ENCODE measurements at places on chromosomes 12 and 14.

DNA sequence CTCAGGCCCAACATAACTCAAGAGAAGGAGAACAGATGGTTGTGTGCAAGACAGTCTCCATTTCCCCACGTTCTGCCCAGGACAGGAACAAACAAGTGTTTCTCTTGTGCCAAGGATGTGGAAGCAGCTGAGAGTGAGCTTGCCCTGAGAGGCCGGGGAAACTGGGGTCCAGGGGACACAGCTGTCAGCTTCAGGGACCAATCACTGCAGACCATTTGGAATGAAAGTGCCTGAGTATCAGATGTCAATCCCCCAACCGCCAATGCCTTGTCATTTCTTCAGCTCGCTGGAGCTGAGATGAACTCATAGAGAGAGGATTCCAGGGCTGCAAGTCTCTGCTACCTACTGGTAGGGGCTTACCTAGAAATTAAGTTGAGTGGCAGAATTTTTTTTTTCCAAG, 71.9 kb upstream of the METAP2 start:
- DNase-seq: no peak

DNA sequence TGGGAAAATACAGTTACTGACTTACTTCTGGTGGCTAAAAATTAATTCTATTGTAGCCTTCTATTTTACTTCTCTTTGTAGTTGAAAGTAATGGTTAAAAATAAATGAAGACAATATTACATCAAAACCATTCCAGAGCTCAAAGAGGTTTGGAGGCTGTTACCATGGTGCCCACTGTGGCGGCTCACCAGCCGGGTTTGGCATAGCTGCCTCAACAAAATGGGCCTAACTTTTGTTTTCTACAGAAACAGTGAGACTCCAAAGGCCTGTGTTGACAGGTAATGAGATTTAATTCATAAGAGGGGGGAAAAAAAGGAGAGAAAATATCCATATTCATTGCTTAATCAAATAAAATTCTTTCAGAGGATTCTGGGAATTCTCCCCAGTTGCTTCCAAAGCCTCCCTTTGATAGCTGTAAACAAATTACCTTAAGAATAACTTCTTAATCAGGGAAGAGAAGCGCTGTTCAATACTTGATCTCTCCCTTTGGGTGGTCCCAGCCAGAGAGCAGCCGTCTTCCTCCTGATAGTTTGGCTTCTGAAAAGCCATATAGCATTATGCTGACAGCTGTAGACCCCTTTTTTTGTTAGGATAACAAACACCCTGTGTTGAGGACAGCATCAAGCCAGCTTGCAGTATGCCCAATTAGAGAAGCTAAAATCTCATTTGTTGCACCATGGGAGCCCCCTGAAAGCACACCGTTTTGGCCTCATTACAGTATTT, 266.8 kb downstream of the NEDD1 start:
- DNase-seq: no peak

- DNase-seq: no peak
These were observed 94.2 kb upstream of the SSTR1 start for GRCh38 chr14:38113546-38113945.

GRCh38 chr12:11162502-11162901, 8.5 kb upstream of the SMIM10L1 start:
- DNase-seq: no peak

DNA sequence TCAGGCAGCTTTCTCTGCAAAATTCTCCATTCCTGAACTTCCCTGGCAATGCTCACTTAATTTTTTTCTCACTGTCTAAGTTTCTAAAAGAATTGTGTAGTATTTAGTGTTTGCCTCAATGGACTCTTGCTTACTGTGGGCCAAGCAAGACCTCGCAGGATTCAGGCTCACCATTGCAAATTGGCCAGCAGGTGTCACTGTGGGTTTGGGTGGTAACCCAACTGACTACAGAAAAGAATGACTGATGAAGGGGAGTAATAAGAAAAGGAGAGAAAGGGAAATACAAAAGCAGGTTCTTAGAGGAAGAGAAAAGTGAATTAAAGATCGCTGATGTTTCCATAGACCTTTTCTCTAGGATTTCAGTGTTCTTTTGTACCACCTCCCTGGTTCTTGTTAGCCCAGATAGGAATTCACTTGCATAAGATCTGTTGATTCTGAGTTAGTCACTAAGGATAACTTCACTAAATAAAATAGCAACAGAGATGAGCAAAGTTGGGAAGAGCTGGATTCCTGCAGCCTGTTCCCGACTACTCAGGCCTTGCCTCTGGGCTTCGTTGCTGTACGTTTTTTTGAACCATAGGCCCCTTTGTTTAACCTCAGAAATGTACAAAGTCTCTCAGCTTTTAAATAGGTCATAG, 386.5 kb upstream of the DDHD1 start:
- DNase-seq: no peak

DNA sequence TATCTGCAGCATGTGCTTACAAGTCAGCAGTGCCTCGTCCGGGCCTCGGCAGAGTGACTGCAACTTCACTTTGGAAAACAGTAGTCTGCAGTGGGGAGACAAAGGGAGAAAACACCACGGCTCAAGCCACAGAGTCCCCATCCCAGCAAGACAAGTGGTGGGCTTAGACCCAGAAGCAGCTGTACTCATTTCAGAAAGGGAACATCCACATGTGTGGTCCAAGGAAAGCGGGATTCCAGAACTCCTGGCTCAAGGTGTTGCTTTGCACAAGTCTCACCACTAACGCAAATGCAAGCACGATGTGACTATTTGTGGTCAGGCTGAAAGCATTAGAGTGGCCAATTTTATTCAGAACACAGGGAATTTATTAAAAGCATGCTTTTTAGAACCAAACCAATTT, 198.3 kb downstream of the TTC7B start:
- no peak for DNase-seq

DNA sequence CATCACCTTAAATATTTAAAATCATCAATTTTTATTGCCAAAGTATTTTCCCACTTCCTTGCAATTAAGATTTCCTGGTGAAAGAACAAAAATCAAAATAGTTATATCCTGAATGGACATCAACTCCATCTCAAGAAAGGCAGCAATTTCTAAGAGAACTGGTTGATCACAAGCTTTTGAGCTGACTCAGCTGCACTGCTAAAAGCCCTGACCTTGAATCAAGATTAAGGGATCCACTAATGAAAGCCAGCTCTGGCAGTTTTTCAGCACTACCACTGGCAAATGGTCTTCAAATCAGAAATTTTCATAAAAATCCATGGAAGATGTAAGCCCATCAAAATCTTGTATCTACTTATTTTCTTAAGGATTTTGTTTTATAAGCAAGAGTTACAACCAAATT, 123.4 kb downstream of the SLC6A15 start:
- DNase-seq: no peak

DNA sequence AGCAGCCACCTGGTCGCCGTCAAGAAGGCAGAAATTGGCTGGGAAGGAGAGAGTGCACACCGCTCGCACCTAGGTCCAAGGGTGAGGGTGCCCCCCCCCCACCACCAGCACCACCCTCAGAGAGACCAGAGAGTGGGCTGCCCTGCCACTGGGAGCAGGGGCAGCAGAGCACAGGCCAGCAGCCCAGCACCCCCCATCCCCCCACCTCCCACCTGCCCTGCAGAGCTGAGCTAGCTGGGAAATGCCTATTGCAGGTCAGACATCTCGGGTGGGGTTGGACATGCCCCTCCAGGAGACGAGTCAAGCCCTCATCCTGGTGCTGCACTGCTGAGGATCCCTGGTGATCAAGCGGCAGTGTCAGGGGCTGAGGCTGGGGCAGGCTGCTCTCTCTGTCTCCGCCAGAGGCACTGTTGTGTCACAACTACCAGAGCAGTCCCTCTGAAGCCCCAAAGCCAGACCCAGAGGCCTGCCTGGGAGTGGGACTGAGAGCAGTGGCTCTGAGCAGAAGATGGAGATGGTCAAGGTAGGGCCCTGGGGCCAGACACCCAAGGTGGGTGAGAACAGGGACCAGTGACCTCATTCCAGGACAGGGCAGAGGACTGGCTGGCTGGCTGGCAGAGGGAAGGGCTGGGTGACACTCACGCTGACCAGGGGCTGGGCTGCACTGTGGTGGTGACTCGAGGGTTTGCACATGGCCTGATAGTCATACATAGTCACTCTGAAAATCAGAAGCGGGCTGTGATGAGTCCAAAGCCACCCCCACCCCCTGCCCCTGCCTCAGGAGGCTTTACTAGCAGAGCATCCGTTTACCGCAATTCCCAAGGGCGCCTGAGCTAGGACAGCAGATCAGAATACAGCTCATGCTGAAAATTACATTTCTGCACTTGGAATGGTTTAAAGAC, 19.7 kb upstream of the LRTM2 start:
- DNase-seq: no peak

- DNase-seq: no peak
These were observed 6.0 kb upstream of the SPTLC2 start for GRCh38 chr14:77622366-77622961.

DNA sequence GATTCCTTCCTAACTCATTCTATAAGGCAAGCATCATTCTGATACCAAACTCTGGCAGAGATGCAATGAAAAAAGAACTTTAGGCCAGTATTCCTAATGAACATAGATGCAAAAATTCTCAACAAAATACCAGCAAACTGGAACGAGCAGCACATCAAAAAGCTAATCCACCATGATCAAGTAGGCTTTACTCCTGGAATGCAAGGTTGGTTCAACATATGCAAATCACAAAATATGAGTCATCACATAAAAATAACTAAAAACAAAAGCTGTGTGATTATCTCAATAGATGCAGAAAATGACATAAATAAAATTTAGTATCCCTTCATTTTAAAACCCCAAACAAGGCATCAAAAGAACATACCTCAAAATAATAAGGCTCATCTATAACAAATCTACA, 98.9 kb downstream of the ACSS3 start:
- DNase-seq: no peak

DNA sequence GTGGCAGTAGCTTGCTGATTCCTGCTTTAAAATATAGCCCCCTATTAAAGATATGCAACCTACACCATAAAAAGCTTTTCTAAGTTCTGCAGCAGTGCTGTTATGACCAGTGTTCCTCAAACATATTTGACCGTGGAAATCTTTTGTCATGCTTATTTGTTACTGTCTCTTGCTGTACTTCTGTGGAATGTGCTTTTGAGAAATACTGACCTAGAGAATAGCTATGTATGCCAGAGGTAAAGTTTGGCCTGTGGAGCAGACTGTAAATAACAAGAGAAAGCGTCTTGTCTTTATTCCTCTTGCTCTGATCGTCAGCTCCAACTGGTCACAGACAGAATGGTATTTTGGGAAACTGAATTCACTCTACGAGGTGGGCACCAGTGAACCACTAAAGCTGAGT, 239.0 kb downstream of the FBXL14 start:
- no peak for DNase-seq

DNA sequence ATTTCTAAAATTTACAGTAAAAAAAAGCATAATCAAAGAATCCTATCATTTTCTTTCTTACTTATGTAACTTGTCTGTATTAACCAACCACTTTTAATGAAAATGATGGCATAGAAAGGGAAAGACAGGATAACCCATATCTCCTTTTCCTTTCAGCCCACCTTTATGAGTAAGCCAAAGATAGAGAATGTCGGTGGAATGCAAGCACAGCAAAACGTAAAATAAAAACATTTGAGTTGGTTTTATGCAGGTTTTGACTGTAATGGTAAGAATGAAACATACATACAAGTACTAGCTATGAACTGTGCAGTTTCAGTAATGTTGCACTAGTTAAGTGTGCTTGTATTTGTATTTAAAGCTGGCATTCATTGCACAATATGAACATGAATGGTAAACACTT, 360.3 kb downstream of the FOXG1 start:
- no peak for DNase-seq

- no peak for DNase-seq
These were observed 254.8 kb upstream of the FKBP4 start for GRCh38 chr12:2539938-2540337.

- DNase-seq: no peak
These were observed 118.6 kb downstream of the TRMT5 start for GRCh38 chr14:60862283-60862682.

DNA sequence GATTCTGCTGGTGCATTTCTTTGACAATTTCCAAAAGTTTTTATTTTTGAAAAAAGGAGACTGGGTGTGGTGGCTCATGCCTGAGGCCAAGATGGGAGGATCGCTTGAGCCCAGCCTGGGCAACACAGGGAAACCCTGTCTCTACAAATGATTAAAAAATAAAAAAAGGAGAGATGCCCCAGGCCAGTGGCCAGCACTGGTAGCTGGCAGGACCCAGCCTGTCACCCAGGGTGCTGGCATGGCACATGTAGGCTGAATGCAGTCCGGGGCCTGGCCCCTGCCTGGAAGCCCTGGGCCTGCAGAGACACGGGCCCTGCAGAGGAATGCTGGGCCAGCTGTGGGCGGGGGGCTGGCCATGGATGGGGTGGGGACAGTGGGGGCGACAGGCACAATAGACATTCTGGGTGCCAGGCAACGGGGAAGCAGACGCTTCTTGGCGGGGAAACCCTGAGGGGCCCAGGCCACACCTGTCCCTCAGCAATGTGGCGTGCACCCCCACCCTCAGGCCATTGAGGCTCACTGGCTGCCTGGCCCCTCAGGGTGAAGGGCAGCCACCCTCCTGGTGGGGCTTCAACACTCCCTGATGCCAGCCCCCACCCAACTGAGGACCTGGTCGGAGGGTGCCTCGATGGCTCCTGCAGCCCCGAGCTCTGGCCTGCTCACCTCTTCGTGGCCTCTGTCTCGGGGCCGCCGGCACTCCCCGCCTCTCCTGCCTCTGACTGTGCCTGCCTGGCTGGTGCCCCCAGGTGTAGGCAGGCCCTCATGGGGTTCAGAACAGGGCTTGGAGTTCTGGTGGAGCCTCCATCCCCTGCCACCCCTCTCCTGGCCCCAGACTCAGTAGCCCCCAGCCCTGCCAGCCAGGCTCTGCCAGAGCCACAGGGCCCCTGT, 12.1 kb downstream of the TRMT61A start:
- DNase-seq: no peak

GRCh38 chr12:72676556-72676955, 404.4 kb downstream of the TRHDE start:
- no peak for DNase-seq

DNA sequence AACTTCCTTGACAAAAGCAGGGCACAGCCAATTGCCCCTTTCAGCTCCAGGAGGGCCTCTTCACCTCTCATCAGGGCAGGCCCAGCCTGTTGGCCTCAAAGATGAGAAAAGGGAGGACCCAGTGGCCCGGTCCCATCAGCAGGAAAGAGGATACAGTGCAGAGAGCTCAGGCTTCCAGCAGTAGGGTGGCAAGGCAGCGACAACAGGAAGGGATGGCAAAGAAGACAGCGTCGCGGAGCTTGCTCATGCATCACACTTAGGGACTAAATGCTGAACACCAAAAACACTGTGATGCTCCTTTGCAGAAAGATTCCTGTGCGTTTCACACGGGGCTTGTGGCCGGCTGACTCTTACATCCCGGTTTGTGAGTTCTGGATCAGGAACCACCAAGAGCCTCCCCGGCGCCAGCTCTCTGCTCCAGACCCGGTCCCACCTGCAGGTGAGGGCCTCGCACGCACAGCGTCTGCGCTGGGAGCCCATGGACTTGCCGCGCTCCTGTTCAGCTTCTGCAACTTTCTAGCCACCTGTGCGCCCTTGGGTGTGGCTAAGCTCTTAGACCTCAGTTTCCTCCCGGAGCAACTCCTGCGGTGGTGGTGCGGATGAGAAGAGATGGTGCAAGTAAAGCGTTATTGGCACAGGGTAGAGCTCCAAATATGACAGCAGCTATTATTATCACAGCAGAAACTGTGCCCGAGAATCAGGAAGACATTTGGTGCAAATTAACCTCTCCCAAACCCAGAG, 15.3 kb upstream of the BCL7A start:
- DNase-seq: no peak
